ENCODE measurements at places on chromosomes 12 and 14.
A peak's percentile ranks its signal among the peaks of the same experiment; 100 is the strongest.

DNA sequence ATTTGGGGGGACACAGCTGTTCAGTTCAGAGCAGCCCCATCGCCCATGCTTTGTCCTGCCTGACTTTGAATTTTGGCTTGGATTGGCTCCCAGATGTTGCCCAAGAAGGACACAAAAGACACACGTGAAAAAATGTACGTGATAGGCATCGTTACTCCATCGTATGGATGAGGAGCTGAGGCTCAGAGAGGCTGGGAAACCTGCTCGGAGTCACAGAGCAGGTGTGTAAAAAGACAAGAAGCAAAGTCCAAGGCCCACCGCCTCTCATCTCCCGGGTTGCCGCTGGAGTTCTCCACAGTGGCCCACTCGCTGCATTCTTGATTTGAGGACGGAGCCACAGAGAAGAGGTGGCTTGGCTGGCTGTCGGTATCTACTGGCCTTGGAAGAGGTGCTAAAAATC lies 41.0 kb upstream of the BEGAIN start:
- no peak for DNase-seq

DNA sequence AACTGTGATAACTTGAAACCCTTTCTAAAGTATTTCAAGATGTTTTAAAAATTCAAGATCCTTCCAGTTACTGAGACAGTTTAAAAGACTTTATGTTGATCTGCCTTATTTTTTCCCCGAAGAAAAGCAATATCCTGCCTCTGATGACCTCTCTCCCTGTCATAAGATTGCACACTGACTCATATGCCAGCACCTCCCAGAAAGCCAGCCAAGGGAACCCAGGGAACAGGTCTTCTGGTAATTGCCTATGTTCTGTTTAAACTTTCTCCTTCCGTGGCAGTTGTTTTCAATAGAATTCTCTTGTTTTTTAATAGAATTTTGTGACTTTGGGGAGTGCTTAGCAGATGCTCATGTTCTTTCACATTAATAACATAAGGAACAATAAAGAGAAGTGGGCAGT lies 300.2 kb upstream of the PRKD1 start:
- DNase-seq: no peak

GRCh38 chr14:70655110-70655826 lies 13.6 kb downstream of the TTC9 start:
- DNase-seq: peak; percentile 87

DNA sequence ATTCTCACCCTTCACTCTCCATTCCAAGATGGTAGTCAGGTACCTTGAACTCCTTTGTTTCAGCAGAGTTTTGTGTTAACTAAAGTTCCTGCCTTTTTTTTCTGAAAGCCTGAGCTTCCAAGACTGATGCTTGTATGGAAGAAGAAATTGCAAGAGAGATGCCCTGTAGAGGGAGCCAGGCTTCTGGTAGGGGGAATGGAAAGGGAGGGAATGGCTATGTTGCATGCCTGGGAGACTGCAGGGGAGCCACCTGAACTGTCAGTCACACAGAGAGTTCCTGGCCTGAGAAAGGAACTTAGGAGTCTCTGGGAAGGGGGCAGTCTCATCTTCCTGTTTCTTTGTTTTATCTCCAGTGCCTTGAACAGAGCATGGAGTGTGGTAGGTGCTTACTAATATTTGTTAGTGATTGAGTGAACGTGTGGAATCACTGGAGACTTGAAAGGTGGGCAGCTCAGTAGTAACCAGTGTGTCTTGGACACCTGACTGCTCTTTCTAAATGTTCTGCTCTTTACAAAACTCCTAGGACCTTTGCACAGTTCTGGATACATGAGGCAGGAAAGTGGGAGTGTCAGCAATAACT lies 132.2 kb downstream of the ANO4 start:
- no peak for DNase-seq

- DNase-seq: peak; percentile 27
Measured at GRCh38 chr12:59548930-59549329, 46.9 kb upstream of the SLC16A7 start.

DNA sequence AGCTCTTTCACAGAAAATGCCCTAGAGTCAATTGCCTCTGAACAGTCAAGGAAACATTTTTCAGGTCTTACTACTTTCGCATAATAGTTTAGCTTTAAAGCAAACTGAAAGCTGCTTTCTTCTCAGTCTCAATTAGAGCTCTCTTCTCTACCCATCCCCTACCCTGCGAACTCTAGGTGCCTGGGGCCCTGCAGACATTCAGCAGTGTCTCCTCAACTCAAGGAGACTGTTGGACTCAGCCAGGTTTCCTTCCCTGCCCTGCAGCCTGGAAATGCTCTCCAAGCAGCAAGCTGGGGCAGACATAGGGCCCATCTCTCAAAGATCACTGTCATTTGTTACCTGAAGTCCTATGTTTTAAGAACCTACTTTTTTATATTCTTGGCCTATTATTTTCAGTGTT lies 312.5 kb upstream of the PRICKLE1 start:
- DNase-seq: no peak

- no peak for DNase-seq
Measured at GRCh38 chr12:49010092-49010668, 8.4 kb downstream of the PRKAG1 start.

GRCh38 chr12:4829161-4829792 lies 80.4 kb upstream of the KCNA1 start:
- peak; percentile 59 for DNase-seq

GRCh38 chr12:108630481-108631207 lies 3.0 kb downstream of the SELPLG start:
- peak; percentile 28 for DNase-seq
